Cortex of kidney (tissue), 1 donor: ENCODE measurements at places on chromosomes 12 and 14.

- no peak for DNase-seq
These were observed 7.8 kb upstream of the EP400 start for GRCh38 chr12:131941987-131942341.

GRCh38 chr12:123938679-123939480 is 33.8 kb downstream of the CCDC92 start:
- no peak for DNase-seq

DNA sequence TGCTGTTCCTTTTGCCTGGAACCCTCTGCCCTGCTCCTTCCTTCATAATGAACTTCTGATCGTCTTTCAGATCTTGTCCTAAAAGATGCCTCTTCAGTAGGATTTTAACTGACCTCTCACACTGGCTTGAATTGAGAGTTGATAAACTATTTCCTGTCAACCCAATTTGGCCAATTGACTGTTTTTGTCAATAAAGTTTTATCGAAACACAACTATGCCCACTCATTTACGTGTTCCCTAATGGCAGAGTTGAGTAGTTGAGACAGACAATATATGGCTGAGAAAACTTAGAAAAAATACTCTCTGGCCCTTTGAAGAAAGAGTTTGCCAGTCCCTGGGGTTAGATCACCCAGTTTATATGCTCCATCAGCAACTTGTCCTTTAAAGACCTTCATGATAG is 171.7 kb upstream of the TBX3 start:
- no peak for DNase-seq

- DNase-seq: no peak
These were observed 56.5 kb upstream of the RPH3A start for GRCh38 chr12:112734859-112735695.

DNA sequence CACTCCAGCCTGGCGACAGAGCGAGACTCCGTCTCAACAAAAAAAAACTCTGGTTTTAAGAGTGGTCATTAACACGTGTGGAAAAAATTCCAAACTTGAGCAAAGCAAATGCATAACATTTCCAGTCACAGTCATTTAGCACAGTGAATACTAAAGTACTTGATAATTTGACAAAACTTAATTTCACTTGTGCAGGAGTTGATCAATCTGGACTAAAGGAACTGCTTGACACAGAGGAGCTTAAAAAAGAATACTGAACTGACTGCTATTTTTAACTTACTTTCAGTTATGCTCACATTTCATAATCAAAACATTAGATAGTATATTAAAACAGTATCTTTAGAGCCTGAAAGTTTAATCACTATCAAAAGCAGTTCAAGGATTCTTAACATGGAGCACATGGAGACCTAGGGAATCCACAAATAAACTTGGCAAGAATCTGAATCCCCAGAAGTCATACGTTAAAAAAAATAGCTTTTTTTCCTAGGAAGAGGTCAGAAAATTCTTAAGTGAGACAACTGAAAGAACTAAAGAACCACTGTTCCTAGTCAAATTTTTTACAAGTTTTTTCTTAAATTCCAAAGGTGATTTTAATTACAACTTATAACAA is 7.4 kb downstream of the UBE2N start:
- no peak for DNase-seq

GRCh38 chr12:57063991-57064685 is 14.2 kb upstream of the MYO1A start:
- DNase-seq: no peak
